Aorta (tissue), 5 donors: ENCODE measurements at places on chromosomes 1 and 21. TPM values are rescaled to one million over a fixed set of nuclear protein-coding genes. Genes with fewer than 3 reads are reported as not detected.

The PDZK1IP1 gene
- total RNA-seq = 0.71 TPM

The GUCA2A gene
- total RNA-seq = not detected

The FLVCR1 gene
- 7.7 TPM for total RNA-seq

The TEDDM1 gene
- total RNA-seq = not detected

The BCAR3 gene
- 18.4 TPM for total RNA-seq

The VANGL2 gene
- 4.4 TPM for total RNA-seq

The ZNF644 gene
- total RNA-seq = 82.3 TPM

The GABRD gene
- total RNA-seq = 1.2 TPM

The OSCP1 gene
- 4.2 TPM for total RNA-seq

The BTG2 gene
- total RNA-seq = 302 TPM

The DNM3 gene
- total RNA-seq = 16.2 TPM

The TRIM45 gene
- total RNA-seq = 2.5 TPM

The PAPPA2 gene
- total RNA-seq = 4.3 TPM

The KIF14 gene
- total RNA-seq = 0.60 TPM

The PADI3 gene
- total RNA-seq = not detected

- DNase-seq = no peak
These were observed 69.8 kb downstream of the TNFSF18 start for GRCh38 chr1:172980971-172981370.

- no peak for DNase-seq
These were observed 4.3 kb downstream of the MYOM3 start for GRCh38 chr1:24107462-24108138.

- no peak for DNase-seq
These were observed 79.5 kb upstream of the LRRC53 start for GRCh38 chr1:74591949-74592348.

- peak; percentile 89 for DNase-seq
These were observed 184.6 kb upstream of the JUN start for GRCh38 chr1:58968360-58968952.

GRCh38 chr1:172452536-172453152 is 8.8 kb upstream of the PIGC start:
- no peak for DNase-seq

DNA sequence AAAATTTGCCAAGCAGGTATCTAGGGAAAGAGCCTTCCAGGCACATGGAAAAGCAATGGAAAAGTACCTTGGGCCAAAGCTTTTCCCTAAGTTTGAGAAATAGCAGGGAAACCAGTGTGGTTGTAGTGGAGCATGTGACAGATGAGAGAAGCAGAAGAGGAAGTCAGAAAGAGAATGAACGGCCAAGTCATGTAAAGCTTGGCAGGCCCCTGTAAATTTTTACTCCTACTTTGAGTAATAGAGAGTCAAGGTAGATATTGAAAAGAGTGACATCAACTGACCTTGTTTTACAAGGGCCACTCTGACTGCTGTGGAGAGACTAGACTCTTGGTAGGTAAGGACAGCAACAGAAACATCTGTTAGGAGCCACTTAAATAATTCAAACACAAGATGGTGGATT is 180.9 kb upstream of the PRMT6 start:
- DNase-seq = no peak

GRCh38 chr1:229538945-229539344 is 19.6 kb downstream of the ABCB10 start:
- DNase-seq = no peak

- DNase-seq = no peak
These were observed 551.7 kb downstream of the MATN1 start for GRCh38 chr1:30171537-30172298.

DNA sequence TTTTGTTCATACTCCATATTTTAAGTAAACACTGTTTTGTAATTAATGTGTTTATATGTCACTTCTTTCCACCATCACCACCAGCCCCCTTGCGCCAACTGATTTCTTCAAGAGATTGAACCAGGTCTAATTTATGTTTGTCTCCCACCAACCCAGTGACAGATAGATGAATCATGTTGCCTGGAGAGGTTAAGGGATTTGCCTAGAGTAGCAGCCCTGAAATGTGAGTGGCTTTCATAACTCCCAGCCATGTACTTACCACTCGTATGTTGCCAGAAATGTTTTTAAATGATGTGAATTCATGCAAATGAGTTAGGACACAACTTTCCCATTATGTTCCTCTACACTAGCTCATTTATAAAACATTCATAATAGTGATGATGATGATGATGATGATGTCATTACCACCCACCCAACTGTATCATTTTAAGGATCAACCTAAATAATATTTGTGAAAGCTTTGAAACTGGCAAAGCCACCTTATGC is 86.9 kb downstream of the LRRC8D start:
- DNase-seq = no peak

GRCh38 chr1:119711804-119712341 is at the start of gene PHGDH:
Gene PHGDH, plus strand, starts transcription at chr1:119711934. Its CDS starts 89 bp downstream, at chr1:119712023.
- peak; percentile 91 for DNase-seq

- no peak for DNase-seq
These were observed 509.4 kb downstream of the SMYD3 start for GRCh38 chr1:245997471-245998258.

GRCh38 chr1:1081311-1082238 is 7.5 kb upstream of the RNF223 start:
- peak; percentile 76 for DNase-seq

DNA sequence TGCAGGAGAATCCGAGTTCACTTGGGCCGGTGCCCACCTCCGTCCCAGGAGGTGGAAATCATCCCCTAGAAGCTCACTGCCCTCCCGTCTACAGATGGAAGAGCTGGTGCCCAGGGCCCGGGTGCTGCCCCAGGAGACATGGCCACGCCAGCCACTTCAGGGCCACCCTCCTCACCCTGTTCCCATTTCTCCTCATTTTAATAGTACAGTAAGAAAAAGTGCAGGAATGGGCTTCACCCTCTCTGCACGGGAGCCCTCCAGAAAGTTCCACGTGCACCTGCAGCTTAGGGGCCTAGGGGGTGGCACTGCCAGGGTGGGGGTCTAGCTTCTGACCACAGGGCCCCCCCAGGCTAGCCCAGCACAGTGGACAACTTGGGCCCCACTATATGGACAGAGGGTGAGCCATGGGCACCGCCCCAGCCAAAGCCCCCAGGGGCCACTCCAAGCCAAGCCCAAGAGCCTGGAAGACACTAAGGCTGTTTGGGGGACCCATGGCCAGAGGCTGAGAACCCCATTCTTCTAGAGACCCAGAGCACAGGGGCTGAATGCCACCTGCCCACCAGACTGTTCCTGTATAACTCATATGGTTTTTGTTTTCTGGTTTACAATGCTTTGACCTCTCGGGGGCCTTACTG is 3.4 kb upstream of the FTCD start:
- DNase-seq = peak; percentile 30

DNA sequence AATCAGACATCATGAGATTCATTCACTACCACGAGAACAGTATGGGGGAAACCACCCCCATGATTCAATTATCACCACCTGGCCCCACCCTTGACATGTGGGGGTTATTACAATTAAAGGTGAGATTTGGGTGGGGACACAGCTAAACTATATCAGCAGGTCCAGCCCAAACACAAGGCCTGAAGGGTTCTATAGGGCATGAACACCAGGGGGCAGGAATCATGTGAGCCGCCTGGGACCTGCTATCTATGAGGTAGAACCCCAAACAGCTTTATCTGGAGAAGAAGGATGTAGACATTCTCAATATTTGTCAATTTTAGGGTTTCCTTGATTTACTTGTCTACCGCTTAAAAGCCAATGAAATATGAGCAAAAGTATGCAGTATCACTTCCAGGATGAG is 294.9 kb upstream of the DEPDC1 start:
- no peak for DNase-seq

GRCh38 chr21:44792702-44793591 is 8.7 kb downstream of the UBE2G2 start:
- DNase-seq = no peak
